ENCODE measurements at places on chromosomes 12 and 14.

GRCh38 chr12:121495746-121496145 is 85.1 kb downstream of the KDM2B start:
- no peak for DNase-seq

GRCh38 chr12:77724367-77724957 is 106.2 kb upstream of the NAV3 start:
- peak; percentile 64 for DNase-seq

- no peak for DNase-seq
Measured at GRCh38 chr12:67390273-67390672, 121.1 kb downstream of the CAND1 start.

DNA sequence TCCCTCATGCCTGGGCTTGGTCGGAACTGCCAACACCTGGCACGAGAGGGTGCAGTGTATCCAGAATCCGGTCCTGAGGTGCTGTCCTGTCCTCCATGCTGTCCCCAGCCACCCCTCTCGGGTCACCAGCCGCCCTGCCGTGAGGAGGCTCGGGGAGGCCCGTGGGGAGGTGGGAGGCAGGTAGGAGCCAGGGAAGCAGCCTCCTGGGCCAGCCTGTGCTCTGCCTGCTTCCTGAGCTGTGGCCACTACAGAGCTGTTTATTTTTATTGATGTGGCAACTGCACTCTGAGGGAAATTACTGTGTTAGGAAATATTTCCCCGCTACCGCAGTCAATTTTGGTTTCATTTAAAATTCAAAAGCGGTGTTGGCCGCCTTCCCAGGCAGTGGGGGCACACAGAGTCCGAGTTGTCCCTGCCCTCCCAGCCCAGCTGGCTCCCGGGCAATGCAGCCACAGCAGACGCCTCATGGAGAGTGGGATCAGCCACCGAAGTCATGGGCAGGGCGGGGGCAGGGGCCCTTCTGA is 18.3 kb downstream of the NOC4L start:
- peak; percentile 97 for DNase-seq

DNA sequence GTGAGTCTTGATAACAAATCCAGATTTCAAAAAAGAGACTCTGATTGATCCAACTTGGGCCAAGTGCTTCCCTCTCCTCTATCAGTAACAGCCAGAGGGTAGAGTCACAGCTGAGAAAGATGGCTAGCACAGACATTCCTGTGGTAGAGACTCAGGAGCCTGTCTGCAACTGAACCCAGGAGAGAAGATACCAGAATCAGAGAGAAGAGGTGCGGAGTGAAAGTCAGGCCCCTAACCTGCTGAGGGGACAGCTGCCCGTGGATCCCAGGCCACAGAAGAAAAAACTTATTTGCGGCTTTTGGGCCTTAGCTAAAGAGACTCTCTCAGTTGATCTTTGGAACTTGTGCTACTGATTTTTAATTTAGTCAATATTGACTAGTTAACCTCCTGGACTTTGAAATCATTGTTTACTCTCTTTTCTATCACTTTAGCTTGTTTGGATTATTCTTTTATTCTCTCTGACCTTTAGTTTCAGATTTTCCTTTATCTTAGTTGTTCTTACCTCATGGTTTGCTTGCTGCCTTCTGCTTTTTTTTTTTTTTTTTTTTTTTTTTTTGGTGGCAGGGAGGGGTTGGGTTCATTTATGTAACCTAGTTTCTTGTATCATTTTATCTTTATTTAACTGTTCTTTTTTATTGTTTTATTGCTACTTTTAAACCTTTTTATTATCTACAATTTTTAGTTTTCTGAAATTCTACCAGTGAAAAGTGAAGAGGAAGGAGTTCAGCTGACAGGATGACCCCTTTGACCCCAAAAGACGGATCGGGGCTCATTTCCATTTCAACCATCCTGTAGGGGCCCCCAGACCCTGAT is 154.9 kb upstream of the KRR1 start:
- DNase-seq = peak; percentile 66

- DNase-seq = peak; percentile 73
Measured at GRCh38 chr14:51448831-51449670, 202.7 kb upstream of the FRMD6 start.

GRCh38 chr14:105072381-105072861 is 7.2 kb upstream of the GPR132 start:
- DNase-seq = no peak

GRCh38 chr12:108671110-108671509 is 37.4 kb upstream of the SELPLG start:
- DNase-seq = no peak

GRCh38 chr14:68744613-68745012 is 48.3 kb downstream of the ZFP36L1 start:
- DNase-seq = no peak

DNA sequence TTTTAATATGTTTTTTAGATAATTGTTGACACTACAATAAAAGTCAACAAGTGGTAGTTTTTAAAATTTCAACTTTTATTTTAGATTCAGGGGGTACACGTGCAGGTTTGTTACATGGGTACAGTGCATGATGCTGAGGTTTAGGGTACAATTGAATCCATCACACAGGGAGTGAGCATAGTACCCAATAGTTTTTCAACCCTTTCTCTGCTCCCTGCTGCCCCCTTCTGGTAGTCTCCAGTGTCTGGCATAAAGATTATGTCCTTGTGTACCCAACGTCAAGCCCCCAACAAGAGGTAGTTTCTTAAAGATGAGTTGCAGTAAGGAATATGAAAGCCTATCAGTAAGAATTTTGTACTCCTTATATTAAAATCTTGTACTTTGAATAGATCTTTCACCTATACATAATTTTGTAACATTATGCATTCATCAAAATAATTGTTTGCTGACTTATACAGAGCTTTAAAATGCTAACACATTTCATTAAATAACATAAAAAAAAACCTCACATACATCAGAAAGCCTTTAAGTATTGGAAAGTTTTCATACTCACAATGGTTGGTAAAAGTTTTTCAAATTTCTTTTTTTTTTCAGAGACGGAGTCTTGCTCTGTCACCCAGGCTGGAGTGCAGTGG is 5.4 kb upstream of the RALGAPA1 start:
- DNase-seq = peak; percentile 63

DNA sequence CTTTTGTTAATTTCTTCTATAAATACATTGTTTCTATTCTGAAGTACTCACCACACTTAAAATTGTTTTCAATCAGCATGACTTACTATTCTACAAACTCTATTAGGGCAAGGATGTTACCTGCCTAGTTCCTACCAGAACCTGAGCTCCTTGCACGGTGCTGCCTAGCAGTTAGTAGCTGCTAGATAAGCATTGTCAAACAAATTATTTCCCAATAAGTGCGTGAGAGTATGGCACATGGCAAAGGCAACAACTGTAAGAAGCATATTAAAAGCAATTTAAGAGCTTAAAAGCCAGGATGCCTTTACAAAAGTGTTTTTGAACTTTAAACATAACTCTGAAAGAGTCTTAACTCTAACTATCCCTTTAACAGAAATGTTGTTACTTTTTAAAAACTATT is 8.2 kb upstream of the LYZ start:
- no peak for DNase-seq

DNA sequence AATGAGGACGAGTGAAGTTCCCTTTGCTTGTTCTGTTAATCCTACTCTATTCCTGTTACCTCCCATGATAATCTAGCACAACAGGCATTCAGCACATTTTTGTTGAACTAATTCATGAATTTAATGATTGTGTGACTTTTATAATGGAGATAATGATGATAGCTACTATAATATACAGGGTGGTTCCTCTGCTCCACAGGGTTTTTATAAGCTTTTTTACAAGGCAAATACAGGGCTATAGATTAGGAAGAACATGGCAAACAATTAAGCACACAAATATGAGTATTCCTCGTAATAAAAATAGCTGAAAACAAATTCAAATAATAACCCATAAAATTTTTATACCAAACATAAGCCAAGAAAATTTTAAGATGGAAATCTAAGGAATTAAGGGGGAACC is 145.6 kb upstream of the TMTC1 start:
- no peak for DNase-seq

- DNase-seq = no peak
Measured at GRCh38 chr14:56208520-56208919, 90.3 kb downstream of the PELI2 start.
